Thyroid gland (tissue), 4 donors: ENCODE measurements at places on chromosomes 1 and 21. TPM values are rescaled to one million over a fixed set of nuclear protein-coding genes. Genes with fewer than 3 reads are reported as not detected.

DNA sequence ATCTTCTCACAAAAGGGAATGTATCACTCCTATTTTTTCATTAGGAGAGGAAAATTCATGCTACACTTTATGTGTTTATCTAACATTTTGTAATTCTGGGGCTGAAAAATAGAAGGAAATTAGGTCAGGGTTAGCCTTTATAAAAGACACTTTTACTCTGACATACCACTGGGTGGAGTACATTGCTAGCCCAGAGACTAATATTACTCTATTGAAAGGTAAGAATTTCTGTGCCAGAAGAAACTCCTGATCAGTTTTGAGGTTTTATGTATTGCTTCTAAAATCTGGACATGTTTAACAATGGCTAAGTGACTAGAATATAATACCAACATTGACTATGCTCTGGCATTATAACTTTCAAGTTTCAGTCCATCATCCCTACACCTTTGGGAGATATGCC is 724.6 kb downstream of the USP25 start:
- DNase-seq: no peak

GRCh38 chr1:21490774-21491487 is 18.3 kb upstream of the ALPL start:
- no peak for DNase-seq

The TFF3 gene
- 4,817 TPM for total RNA-seq

DNA sequence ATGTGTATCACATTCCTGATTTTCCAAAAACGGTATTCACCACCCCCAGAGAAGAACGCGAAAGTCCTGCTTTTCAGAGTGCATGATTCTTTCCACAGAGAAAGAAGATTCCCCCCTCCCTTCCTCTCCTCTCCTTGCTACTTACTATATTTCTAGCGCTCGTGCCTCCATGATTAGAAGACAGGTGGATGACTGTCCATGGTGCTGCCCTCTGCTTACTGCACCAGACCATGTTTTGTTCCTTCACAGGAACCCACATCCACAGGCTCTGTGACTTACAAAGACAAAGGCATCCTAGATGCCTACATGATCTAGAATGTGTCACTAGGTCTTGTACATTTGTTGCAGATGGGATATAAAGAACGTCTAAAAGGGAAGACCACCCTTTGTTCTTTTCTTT is 49.1 kb upstream of the ZNF648 start:
- no peak for DNase-seq

- peak; percentile 40 for DNase-seq
These were observed 42.8 kb upstream of the PADI1 start for GRCh38 chr1:17161926-17162800.

DNA sequence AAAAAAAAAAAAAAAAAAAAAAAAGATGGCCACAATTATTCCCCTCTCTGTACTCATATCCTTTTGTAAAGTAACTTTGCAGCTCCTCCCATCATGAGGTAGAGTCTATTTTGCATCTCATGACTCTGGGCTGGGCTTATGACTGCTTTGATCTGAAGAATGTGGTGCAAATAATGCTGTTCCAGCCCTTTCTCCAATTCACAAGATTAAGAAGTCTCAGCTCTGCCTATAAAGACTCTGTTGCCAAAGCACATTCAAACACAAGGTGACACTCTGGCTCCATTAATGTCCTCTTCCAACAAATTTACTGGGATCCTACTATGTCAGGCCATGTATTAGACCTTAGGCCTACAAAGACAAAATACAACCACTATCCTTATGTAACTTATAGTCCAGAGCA is 64.8 kb upstream of the PTCH2 start:
- no peak for DNase-seq

GRCh38 chr1:229027622-229028182 is 243.2 kb upstream of the RAB4A start:
- peak; percentile 40 for DNase-seq

DNA sequence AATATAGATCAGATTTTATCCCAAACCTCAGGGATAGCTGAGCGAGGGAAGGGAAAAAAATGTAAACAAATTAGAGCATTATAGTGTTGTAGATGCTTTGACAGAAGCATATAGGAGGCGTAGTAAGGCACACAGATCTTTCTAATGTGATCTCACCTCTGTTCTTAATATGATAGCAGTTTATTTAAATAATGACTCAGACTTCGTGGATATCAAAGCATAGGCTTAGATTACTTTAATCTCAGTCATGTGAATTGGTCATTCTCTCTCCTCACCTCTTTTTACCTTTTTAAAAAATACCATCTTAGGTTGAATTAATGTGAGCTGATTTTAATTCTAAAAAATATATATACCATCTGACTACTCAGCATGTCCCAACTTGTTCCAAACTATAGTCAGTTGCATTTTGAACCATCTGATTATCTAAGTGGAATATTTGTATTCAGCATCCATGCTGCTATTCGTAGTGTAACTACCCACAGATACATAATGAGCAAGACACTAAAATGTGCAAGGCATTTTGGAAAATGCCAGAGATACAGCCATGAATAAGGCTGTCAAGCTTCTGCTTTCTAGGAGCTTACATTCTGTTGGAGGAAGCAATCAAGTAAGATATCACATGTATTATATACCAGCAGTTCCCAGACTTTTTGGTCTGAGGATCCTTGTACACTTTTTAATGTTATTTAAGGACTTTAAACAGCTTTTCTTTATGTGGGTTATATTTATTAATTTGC is 76.7 kb downstream of the OSBPL9 start:
- DNase-seq: no peak

GRCh38 chr1:235878082-235878811 is 11.5 kb upstream of the LYST start:
- no peak for DNase-seq

DNA sequence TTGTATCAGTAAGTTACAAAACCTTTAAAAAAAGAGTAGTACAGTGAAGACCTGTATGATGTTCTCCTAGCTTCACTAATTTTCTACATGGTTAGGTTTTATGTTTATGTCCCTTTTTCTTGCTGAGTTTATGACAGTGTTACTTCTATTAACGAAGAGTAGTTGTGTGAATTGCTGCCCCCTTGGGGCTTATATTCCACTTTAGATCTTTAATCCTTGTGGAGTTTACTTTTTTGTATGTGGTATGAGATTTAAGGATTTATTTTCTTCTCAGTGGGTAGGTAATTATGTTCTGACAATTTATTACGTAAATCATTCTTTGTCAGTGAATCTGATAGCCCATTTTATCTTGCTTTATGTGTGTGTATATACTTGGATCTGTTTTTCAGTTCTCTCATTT is 14.8 kb downstream of the KCTD3 start:
- no peak for DNase-seq

The DR1 gene
- total RNA-seq: 35.3 TPM

- peak; percentile 69 for DNase-seq
These were observed 12.6 kb downstream of the ZC3H12A start for GRCh38 chr1:37486680-37487618.

GRCh38 chr1:25544243-25544764 is 898 bp downstream of the LDLRAP1 start:
- peak; percentile 45 for DNase-seq

- DNase-seq: no peak
These were observed 12.8 kb downstream of the MAB21L3 start for GRCh38 chr1:116123837-116124533.

DNA sequence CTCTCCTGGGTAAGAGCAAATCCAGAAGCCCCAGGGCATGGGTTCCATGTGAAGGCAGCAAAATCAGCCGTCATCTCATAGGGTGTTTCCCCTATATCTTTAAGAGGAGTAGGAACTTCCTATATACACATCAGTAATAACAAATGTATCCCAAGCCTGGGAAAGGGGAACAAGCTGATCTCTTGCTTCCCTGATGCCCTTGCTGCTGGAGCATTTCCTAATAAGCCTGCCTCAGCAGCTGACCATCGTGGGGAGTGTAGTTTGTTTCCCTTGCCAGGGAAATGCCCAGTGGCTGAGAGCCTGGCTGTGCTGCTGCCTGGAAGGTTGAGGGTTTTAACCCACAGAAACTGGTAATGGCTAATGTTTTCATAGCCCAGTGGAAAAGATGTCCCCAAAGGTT is 177.0 kb downstream of the NPHP4 start:
- DNase-seq: no peak

GRCh38 chr1:32636914-32637645 is 13.3 kb downstream of the ZBTB8OS start:
- no peak for DNase-seq

- DNase-seq: no peak
These were observed 278.6 kb upstream of the AJAP1 start for GRCh38 chr1:4375812-4376211.

DNA sequence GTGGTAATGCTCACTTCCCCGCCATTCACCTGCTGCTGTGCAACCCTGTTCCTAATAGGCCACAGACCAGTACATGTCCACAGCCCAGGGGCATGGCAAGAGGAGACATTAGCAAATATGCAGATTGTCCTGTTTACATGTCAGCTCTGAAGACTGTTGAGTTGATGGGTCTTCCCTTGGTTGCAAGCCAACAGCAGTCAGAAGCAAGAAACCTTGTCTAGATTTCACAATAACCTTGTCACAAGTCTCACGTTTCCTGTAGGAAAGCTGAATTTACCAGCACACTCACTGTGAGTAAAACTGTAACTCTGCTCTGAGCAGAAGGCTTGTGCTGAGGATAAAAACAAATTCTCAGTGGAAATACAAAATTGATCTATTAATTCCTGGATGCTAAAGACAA is 195.1 kb downstream of the HLX start:
- DNase-seq: no peak

- DNase-seq: no peak
These were observed 9.0 kb downstream of the TRAF5 start for GRCh38 chr1:211335522-211336157.

The ERI3 gene
- 28.8 TPM for total RNA-seq

- DNase-seq: peak; percentile 69
These were observed 72.2 kb upstream of the GADD45A start for GRCh38 chr1:67612788-67613241.

The IFNAR2 gene
- 6.6 TPM for total RNA-seq

DNA sequence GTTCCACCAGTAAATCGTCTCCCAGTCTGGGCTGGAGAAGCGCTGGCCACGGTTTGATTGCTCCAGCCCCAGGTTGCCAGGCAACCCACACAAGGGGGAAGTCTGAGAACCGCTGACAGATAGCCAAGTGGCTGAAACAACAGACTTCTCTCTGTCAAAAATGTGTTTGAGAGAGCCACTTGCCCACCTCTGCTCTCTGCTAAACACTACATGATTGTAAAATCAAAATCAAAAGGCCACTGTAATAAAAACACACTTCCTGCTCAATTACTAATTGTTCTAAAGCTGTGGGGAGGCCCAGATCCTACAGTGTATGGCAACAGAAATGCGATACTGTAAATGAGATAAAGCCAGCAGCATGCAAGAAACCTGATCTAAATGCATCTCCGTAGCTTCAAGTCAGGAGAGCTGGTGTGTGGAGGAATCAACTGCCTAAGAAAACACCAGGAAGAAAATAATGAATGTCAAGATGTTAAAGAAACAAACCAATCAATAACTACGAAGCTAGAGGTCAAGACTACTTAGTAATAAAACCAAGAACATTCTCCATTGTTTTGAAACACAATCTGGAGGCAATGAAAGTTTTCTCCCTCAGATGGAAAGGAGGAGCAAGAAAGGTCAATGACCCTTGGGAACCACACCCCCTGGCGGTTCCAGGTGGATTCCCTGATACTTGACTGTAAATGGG is 121.2 kb downstream of the SLC45A1 start:
- peak; percentile 93 for DNase-seq

- DNase-seq: no peak
These were observed 137.3 kb upstream of the PLXNA2 start for GRCh38 chr1:208381481-208381880.

The FAM229A gene
- 5.1 TPM for total RNA-seq

GRCh38 chr1:77509051-77509492 is 173.4 kb downstream of the ZZZ3 start:
- DNase-seq: no peak

DNA sequence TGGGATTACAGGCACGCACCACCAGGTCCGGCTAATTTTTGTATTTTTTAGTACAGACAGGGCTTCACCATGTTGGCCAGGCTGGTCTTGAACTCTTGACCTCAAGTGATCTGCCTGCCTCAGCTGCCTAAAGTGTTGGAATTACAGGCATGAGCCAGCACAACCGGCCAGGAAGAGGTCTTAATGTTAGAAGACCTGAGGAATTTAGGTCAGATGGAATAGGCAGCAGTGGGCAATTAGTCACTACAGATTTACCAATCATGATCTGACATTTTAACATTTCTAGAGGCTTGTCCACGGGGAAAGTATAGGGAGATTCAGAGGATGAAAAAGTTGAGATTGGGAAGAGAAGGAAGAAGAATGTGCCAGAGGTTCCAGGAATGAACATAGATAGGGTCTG is 8.9 kb upstream of the APP start:
- no peak for DNase-seq

DNA sequence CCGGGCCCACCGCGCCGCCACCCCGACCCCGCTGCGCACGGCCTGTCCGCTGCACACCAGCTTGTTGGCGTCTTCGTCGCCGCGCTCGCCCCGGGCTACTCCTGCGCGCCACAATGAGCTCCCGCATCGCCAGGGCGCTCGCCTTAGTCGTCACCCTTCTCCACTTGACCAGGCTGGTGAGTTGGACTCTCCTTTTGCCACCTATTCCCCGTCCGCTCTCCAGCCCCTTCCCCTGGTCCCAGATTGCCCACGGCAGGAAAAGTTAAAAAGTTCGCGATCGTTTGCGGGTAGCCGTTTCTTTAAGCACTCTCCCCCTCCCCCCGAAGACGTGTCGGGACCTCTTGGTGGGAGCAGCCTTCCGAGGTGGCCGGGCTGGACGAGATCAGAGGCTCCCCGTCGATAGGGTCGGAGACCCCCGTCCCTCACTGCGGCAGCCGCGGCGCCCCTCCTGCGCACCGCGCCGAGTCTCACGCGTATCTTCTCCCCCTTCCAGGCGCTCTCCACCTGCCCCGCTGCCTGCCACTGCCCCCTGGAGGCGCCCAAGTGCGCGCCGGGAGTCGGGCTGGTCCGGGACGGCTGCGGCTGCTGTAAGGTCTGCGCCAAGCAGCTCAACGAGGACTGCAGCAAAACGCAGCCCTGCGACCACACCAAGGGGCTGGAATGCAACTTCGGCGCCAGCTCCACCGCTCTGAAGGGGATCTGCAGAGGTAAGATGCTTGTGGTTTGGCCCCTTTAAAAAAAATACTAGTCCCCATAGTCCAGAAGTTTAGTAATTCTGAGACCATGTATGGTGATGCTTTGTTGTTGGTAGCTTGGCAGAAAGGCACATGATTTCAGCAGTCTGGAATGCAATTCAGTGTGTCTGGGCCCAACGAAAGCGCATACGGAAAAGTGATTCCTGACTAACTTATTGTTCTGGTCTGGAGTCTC is 576 bp downstream of the CCN1 start:
- DNase-seq: peak; percentile 79

The FCRL1 gene
- total RNA-seq: not detected

DNA sequence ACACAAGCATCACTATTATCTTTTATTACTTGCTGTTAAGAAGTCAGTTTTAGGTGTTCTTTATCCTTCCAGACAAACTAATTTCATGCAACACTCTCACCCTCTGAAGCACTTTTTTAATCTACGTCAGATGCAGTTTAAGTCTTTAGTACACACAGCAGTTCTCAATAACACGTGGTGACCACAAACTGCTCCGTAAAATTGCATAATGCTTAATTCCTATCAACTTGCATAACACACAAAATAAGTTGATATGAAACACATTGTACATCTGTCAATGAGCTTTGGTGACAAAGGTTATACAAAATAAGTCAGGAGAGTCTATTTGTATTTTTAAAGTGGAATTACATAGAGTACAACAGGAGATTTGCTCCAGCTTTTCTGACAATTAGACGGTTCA is 140.9 kb upstream of the ETS2 start:
- no peak for DNase-seq

GRCh38 chr21:46301759-46302158 is 15.6 kb downstream of the YBEY start:
- DNase-seq: no peak
